ENCODE measurements at places on chromosomes 3 and 15.

GRCh38 chr3:55584716-55585368 is 97.7 kb upstream of the WNT5A start:
- DNase-seq = no peak

DNA sequence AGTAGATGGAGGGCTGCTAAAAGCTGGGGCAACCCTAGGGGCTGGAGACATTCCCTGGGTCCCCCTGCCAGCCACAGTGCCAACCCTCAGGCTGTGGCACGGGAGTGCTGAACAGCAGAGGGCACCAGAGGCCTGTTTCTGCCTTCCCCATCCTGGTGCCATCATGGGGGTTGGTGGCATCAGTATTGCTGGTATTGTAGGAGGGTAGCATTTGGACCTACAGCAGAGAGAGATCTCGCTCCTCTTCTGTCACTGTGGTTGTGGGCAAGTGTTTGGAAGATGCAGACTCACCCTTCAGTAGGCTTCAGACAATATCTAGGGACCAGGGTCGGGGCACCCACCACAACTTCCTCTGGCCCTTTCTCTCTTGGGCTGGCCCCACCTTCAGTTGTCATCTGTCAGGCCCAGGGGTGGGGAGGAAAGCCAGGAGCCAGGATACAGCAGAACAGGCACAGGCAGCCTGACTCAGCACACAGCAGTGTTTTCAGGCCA is 123.5 kb downstream of the RPLP1 start:
- DNase-seq = no peak

- no peak for DNase-seq
Measured at GRCh38 chr3:1394188-1394587, 301.4 kb downstream of the CNTN6 start.

GRCh38 chr15:99052205-99052604 is 44.6 kb upstream of the PGPEP1L start:
- DNase-seq = no peak

DNA sequence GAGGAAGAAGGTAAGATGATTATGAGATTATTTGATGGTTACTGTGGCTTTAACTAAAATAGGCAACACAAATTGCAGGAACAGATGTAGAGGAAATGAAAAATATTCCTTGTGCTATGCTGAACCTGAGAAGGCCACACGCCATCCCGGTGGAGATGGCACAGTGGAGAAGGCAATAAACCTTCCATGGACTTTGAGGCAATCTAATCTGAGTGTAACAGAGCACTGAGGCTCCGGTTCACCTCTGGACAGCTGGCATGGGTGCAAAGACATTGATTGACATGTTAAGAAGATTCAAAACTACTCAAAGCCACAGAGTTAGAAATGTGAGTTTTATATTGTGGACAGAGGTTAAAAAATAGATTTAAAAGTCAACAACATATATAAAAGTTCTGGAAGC is 535.7 kb downstream of the AGBL1 start:
- no peak for DNase-seq

DNA sequence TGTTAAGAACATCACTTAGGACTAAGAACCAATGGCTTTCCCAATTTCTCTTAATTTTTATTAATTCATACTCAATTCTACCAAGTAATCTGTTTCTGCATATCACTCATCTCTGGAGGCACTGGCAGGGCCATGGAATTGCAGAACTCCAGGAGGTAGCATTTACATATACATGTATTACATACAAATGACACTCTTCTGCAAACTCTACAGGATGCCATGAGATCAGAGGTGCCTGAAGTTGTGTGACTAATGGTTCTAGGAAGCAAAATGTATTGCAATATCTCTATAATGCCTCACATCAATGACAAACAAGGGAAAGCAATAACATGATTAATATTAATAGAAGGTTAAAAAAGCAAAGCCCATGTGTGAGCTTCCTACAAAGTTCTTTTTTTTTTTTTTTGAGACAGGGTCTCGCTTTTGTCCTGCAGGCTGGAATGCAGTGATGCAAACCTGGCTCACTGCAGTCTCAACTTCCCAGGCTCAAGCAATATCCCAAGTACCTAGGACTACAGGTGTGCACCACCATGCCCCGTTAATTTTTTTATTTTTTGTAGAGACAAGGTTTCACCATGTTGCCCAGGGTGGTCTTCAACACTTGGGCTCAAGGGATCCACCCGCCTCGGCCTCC is 33.0 kb downstream of the DENND6A start:
- no peak for DNase-seq

- DNase-seq = no peak
Measured at GRCh38 chr15:62958528-62959363, 83.8 kb upstream of the TPM1 start.

DNA sequence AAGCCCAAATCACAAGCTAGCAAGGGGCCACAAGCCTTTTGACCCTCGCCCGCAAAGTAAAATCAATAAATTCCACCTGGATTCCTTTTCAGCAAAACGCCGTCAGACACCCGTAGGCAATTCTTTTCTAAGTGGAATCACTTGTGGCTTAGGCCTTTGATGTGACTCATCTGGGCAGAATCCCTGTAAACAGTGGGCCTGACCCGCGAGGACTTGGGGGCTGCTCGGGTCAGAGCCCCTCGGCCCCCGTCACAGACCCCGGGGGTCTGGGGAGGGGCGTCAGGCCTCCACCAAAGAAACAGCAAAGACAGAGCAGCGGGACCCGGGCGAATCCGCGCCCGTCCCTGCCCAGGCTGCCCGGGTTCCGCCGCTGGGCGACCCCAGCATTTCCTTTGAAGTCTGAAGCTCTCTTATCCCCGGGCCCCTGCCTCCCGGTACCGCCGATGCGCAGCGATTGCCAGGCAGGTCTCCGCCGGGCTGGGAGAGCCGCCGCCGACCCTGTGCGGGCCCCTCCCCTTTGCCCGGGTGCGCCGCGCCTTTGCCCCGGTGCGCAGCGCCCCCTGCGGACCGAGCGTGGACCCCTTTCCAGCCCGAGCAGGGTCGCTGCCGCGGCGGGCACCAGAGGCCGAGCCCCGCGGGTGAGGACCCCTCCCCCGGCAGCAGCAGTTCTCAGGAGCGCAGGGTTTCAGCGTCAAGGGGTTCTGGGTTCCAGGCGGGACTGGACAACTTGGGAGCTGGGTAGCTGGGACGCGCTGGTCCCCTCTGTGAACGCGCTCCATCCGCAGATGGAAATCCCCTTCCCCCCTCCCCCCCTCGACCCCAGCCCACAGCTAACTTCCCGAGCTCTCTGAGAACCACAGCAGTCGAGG is 178.3 kb downstream of the UACA start:
- no peak for DNase-seq

- no peak for DNase-seq
Measured at GRCh38 chr3:12875857-12876836, 34.8 kb upstream of the RPL32 start.

DNA sequence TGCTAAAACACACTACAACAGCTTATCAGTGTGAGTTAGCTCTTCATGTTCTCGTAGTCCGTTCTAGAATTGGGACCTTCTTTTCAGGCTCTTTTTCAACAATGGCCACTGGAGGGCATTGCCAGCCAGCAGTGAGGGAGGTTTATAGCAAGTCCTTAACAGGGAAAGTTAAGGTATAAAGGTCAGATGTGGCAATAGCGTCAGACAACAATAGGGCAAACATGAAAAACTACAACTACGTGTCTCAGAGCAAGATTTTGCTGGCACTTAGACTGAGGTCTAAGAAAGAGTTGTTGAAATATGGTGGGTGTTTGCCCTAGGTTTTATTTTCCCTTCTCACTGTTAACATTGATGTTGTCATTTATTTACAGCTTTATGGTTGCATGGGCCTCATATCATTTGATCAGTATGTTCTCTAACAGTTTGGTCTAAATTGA is 161.4 kb downstream of the GMNC start:
- no peak for DNase-seq

DNA sequence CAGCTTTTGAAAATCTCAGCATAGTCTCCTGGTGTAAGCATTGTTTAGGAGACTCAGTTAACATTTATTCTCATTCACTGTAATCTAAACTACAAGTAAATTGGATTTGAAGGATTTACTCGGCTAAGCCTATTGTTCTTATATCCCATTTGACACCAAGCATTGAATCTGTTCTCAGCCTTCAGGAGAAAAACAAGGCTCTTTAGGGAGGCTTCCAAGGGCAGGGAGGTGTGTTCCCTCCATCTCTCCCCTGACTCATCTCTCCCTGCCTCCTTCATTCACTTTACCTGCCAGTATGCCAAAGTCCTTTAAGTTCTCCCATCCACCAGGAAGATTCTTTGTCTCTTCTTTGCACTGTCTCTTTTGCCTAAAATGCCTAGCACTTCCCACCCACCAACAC is 347.8 kb downstream of the MFSD1 start:
- no peak for DNase-seq

DNA sequence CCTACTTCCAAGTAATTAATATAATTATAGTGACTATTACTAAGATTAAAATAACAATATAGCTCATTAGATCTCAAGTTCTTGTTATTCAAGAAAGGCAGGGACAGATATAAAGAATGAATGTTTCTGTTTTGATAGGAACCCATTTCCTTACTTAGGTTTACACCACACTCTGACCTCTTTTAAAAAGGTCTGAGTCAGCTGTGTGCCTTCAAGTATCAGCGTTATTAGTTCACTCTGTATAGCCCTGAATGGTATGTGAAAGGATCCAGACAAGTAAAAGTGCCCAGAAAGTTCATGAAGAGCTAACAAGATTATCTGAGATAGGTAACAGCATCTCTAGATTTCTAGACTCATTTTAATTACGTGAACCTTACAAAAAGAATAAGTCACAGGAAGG is 28.9 kb downstream of the PDCD10 start:
- no peak for DNase-seq

- DNase-seq = no peak
Measured at GRCh38 chr3:36992806-36993325, at the start of gene EPM2AIP1. EPM2AIP1 (minus strand) TSS chr3:36993131; CDS start chr3:36993077, 54 bp downstream.

GRCh38 chr15:86488046-86488445 is 408.4 kb downstream of the AGBL1 start:
- DNase-seq = no peak

All from cortex of kidney (tissue), 1 donor.